HepG2 (cell line): ENCODE measurements at places on chromosomes 4 and X. TPM values are rescaled to one million over a fixed set of nuclear protein-coding genes. Genes with fewer than 3 reads are reported as not detected.

Gene ADGRG4
- polyA plus RNA-seq: not detected in 2 replicates

Gene TCEAL7
- not detected in 2 replicates for polyA plus RNA-seq

Gene TMEM31
- polyA plus RNA-seq: 0.13 and 0.16 TPM in 2 replicates

- no peaks in the 10 kb centered on the region for H3K36me3 ChIP-seq
- H3K4me3 ChIP-seq: no peak overlapping the region
- no peak overlapping the region for H3K27ac ChIP-seq
- peaks cover 18% of the 10 kb centered on the region for H3K4me1 ChIP-seq
Observed at GRCh38 chr4:1151541-1151940, 20.8 kb downstream of the SPON2 start.

- H3K27me3 ChIP-seq: no peaks in the 10 kb centered on the region
Observed at GRCh38 chr4:10421344-10422055, 35.7 kb downstream of the ZNF518B start.

DNA sequence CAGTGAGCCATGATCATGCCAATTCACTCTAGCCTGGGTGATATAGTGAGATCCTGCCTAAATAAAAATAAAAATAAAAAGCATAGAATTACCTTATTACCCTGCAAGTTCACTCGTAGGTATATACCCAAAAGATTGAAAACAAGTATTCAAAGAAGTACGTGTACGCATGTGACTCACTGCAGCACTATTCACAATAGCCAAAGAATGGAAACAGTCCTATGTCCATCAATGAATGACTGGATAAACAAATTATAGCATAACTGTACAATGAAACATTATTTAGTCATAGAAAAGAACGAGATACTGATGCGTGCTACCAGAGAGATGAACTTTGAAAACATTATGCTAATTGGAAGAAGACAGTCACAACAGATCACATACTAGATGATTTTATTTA is 204.6 kb upstream of the DIAPH2 start:
- no peaks in the 10 kb centered on the region for H3K36me3 ChIP-seq
- H3K27ac ChIP-seq: no peak overlapping the region
- no peaks in the 10 kb centered on the region; the same call in 1 of the 2 replicates for H3K27me3 ChIP-seq
- H3K4me1 ChIP-seq: no peaks in the 10 kb centered on the region
- no peak for DNase-seq

- no peak overlapping the region for H3K4me3 ChIP-seq
- no peaks in the 10 kb centered on the region for H3K4me1 ChIP-seq
- no peaks in the 10 kb centered on the region for H3K27me3 ChIP-seq
- no peaks in the 10 kb centered on the region for H3K36me3 ChIP-seq
- H3K27ac ChIP-seq: no peak overlapping the region
- DNase-seq: no peak
Observed at GRCh38 chr4:163380703-163381102, 37.0 kb downstream of the NPY5R start.

- H3K27me3 ChIP-seq: no peaks in the 10 kb centered on the region
- DNase-seq: no peak
- no peak overlapping the region for H3K4me3 ChIP-seq
- no peak overlapping the region for H3K27ac ChIP-seq
Observed at GRCh38 chr4:20463176-20463430, 211.4 kb downstream of the SLIT2 start.

GRCh38 chrX:119759248-119759766 is 919 bp downstream of the SOWAHD start:
- DNase-seq: no peak
- no peaks in the 10 kb centered on the region for H3K36me3 ChIP-seq
- H3K27ac ChIP-seq: no peak overlapping the region
- H3K27me3 ChIP-seq: no peaks in the 10 kb centered on the region

DNA sequence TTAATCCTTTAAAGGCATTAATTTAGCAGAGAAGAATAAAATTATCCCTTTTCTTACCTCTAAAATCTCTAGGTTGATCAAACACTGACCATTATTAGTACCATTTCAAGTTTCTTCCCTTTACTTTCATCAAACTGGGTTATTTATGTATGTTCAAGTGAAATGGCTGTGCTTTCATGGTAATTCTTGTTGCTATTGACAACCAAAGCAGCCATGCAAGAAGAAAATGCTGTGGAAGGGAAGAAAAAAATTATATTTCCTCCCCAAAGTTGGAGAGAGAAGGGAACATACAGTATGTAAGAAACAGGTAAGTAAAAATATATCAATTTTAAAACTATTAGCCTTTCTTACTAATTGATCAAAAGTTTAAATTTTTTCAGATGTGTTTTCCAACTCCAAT is 16.2 kb downstream of the NPNT start:
- no peaks in the 10 kb centered on the region for H3K36me3 ChIP-seq
- H3K4me3 ChIP-seq: no peak overlapping the region

GRCh38 chrX:72526534-72527508 is 45.8 kb downstream of the HDAC8 start:
- no peaks in the 10 kb centered on the region for H3K27me3 ChIP-seq
- H3K27ac ChIP-seq: no peak overlapping the region
- H3K4me1 ChIP-seq: no peaks in the 10 kb centered on the region
- DNase-seq: no peak
- H3K36me3 ChIP-seq: no peaks in the 10 kb centered on the region
